ENCODE measurements at places on chromosomes 5 and 9. TPM values are rescaled to one million over a fixed set of nuclear protein-coding genes. Genes with fewer than 3 reads are reported as not detected.

DNA sequence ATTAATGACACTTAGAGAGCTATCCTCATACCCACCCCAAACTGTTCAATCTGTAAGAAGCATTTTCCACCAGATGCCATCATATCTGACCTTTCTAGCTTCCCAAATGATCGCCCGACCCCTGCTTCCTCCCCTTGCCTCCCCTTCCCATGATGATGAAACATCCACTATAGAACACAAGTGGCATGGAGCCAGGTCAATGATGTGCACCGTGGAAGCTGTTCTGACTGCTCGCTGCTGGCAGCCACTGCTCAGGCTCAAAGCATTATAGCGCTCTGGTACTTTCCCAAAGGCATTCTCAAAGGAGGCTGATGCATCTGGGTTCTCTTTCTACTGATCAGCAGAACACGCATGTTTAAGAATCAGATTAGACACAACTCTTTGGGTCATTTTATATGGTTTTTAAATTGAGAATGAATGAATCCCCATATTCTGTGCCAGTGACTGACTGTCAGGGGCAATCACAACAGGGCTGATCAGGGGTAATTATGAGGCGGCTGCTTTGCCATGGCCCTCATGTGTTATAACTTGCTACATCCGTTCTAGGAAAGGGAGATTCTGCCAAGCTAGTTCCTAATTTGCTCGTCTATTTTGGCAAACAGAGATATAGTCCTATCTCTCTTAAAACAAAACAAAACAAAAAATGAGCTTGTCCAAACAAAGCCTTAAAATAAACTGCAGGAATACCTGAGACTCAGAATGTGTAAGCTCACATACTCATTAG is 343.7 kb downstream of the ENC1 start:
- H3K36me3 ChIP-seq, result no peaks in the 10 kb centered on the region
- no peaks in the 10 kb centered on the region for H3K4me1 ChIP-seq
- no peak for DNase-seq
- no peak overlapping the region for H3K27ac ChIP-seq

DNA sequence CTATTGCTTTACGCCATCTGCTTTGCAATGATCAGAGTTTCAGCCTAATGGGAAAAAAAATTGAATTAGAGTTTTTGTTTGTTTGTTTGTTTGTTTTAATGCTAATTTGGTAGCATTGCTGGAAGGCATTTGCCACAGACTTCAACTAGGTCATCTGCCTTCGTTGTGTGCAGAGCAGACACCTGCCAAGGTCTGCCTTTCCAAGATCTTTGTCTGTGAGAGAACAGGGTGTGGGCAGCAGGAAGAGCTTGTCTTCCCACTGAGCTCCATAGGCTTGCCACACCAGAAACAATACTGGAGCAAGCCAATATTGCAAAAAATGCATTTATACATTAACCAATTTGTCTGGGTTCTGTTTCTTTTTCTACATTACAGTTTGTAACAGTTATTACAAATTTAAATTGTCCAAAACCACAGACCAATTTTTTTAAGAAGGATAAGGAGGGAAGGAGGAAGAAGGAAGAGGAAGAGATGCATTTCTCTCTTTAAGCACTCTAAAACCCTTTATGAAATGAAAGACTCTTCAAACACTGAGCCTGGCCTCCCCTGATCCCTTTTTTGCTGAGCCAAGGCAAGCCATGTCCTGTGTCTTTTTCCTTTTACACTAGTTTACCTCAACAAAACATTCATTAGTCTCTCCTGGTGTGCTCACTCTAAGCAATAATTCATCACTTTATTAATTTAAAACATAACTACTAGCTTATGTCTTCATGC is 210.5 kb downstream of the SNX18 start:
- H3K4me1 ChIP-seq, result no peaks in the 10 kb centered on the region
- peaks cover 4% of the 10 kb centered on the region for H3K36me3 ChIP-seq
- no peak overlapping the region for H3K4me3 ChIP-seq
- peaks cover 7% of the 10 kb centered on the region for H3K27me3 ChIP-seq
- no peak for DNase-seq

GRCh38 chr9:98047002-98047401 is 9.5 kb upstream of the NANS start:
- H3K36me3 ChIP-seq, result peaks cover 30% of the 10 kb centered on the region
- no peaks in the 10 kb centered on the region for H3K27me3 ChIP-seq
- peaks cover 49% of the 10 kb centered on the region for H3K4me1 ChIP-seq
- no peak overlapping the region for H3K27ac ChIP-seq
- peak overlapping the region; percentile 16 for H3K4me3 ChIP-seq

DNA sequence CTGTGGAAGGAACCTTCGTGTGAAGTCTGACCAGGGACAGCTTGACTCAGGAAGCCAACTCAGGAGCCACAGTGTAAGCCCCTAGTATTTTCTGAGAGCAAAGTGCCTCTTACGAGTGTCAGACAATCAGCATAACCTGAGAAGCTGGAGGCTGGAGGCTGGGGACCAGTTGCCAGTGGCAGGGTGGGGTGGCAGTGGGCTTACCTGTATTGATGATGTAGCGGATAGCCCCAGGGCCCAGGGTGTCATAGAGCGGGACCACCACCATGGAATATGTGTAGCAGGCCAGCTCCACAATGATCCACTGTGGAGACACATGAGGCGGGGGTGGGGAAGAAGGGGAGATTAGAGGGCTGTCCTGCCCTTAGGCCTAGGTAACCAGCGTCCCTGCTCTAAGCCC is 22.9 kb downstream of the ACSL6 start:
- H3K36me3 ChIP-seq, result no peaks in the 10 kb centered on the region
- H3K27ac ChIP-seq, result no peak overlapping the region
- H3K27me3 ChIP-seq, result peaks cover 3% of the 10 kb centered on the region
- no peak overlapping the region for H3K4me3 ChIP-seq

GRCh38 chr9:36501727-36502126 is 71.0 kb upstream of the MELK start:
- H3K4me3 ChIP-seq, result no peak overlapping the region
- H3K4me1 ChIP-seq, result peaks cover 18% of the 10 kb centered on the region
- H3K27me3 ChIP-seq, result no peaks in the 10 kb centered on the region

- DNase-seq, result no peak
- H3K36me3 ChIP-seq, result peaks cover 41% of the 10 kb centered on the region
- H3K27me3 ChIP-seq, result no peaks in the 10 kb centered on the region
- H3K4me1 ChIP-seq, result peaks cover 12% of the 10 kb centered on the region
Observed at GRCh38 chr5:143064676-143065075, 294.5 kb downstream of the ARHGAP26 start.

- DNase-seq, result no peak
- H3K4me3 ChIP-seq, result no peak overlapping the region
- no peaks in the 10 kb centered on the region for H3K4me1 ChIP-seq
- no peaks in the 10 kb centered on the region for H3K27me3 ChIP-seq
Observed at GRCh38 chr5:114152656-114153360, 209.1 kb upstream of the KCNN2 start.

GRCh38 chr9:13770956-13771355 is 491.5 kb upstream of the MPDZ start:
- no peak overlapping the region for H3K27ac ChIP-seq
- no peak overlapping the region for H3K4me3 ChIP-seq
- H3K4me1 ChIP-seq, result no peaks in the 10 kb centered on the region
- no peaks in the 10 kb centered on the region for H3K36me3 ChIP-seq
- no peaks in the 10 kb centered on the region for H3K27me3 ChIP-seq

The FOXD4L5 gene
- total RNA-seq, result 0.23 TPM

The ZNF608 gene
- total RNA-seq, result not detected

DNA sequence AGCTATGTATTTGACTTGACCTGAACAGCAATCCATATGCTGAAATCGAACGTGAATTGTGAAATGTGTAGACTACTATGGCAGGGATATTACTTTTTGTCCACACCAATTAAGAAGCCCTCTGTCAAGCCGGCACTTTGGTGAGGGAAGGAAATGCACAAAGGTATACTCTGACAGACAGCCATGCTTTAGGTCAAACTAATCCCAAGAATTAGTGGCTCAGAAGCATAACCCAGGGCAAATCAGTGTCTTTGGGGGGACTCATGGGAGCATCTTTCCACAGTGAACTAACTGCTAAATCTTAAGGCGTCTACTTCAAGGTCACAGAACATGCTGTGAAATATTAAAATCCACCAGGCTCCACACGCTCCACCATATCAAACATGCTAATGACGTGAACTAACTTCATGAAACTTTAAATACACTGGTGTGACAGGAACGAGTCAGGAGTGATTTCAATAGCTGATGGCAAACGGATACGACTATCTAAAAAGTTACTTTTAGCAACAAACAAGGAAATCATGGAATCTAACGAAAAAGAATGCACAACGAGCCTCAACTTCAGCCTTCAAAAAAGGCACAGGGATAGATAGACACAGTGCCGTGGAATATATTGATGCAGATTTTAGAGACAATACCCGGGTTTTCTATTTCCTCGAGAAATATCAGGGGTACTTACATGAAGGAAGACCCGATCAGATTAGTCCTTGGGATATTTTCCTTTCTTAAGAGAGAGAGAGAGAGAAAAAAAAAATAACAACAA is 527 bp downstream of the MEF2C start:
- DNase-seq, result no peak
- H3K4me1 ChIP-seq, result peaks cover 17% of the 10 kb centered on the region
- H3K27me3 ChIP-seq, result peaks cover 61% of the 10 kb centered on the region
- peak overlapping the region; percentile 80 for H3K4me3 ChIP-seq
- H3K27ac ChIP-seq, result no peak overlapping the region

- no peak overlapping the region for H3K27ac ChIP-seq
- H3K4me1 ChIP-seq, result peaks cover 6% of the 10 kb centered on the region
- no peak for DNase-seq
- peaks cover 23% of the 10 kb centered on the region for H3K27me3 ChIP-seq
- H3K36me3 ChIP-seq, result no peaks in the 10 kb centered on the region
Observed at GRCh38 chr5:56595566-56595965, 219.8 kb upstream of the MAP3K1 start.

The SH3RF2 gene
- total RNA-seq, result 0.12 TPM
